ENCODE measurements at places on chromosomes 1 and 21.
A peak's percentile ranks its signal among the peaks of the same experiment; 100 is the strongest.

DNA sequence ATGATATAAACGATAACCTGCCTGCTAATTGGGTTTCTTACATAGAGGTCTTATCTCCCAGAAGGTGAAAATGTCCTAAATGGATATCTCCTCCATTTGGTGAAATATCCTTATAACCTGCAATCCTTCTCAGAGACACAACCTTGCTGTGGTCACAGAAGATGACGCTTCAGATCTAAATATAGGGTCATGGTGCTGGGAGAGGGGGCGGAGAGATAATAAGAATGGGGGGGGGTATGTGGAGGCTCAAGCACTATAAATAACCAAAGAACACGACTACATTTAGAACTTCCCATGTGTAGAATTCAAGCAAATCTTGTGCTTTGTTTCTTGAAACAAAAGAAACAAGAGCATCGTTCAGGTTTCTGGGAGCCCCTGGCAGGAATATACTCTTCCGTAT is 260.6 kb upstream of the ESRRG start:
- no peak for DNase-seq

DNA sequence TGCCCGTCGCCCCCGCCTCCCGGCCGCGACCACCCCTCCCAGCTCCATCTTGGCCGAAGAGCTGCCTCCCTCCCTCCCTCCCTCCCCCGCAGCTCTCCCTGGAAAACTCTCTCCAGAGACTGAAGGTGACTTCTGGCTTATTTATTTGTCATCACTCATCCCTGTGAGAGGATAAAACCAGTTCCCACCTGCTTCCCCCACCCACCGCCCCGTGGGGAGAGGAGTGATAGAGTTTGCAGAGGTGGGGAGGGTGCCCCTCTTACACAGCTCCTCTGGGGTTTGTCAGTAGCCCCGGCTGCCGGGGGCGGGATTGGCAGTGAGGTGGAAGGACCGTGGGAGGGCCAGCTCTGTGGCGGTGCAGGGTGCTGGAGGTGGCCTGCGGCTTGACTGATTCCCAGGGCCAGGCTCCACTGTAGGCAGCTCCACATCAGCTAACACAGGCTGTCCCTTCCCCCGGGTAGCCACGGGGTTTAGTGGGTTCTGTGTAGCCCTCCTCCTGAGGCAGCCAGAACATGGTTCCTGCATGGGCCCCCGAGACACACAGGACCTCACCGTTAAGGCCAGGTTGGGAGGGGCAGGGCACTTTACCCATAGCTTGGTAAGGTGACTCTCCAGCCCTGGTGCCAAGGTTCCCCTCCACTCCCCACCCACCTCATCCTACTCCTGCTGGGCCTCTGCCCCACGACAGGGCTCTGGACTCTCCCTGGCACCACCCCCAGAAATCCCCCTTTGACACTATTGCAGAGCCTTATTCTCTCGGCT is 62.2 kb downstream of the ELK4 start:
- no peak for DNase-seq

GRCh38 chr1:41390166-41390565 is 28.9 kb downstream of the FOXO6 start:
- no peak for DNase-seq

- peak; percentile 61 for DNase-seq
Measured at GRCh38 chr1:193183019-193183627, 3.3 kb downstream of the B3GALT2 start.

DNA sequence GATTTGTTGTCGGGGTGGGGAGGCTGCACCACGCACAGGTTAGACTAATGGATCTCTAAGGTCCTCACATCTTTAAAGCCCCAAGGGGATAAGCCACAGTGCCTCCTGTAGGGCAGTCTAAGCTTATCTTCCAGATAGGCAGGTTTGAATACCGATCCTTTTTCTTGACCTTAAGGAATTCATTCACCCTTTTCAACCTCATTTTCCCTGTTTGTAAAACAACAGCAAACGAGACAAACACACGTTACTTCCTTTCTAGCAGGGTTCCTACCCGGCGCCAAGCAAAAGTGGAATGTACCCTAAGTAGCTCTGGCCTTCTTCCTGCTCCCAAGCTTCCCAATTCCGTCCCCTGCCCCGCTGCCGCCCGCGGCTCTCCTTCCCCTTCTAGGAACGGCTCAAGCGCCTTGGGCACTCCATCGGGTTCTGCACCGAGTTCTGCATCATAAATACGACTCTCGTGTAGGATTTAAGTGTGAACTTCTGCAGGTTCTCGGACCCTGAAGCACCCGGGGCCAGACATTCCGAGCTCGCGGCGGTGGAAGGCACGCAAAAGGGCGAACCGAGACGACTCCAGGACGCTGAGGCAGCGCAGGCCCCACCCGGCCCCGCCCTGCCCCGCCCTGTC is 548 bp upstream of the CDC20 start:
- peak; percentile 32 for DNase-seq

- no peak for DNase-seq
Measured at GRCh38 chr21:19433623-19434022, 1030.0 kb upstream of the TMPRSS15 start.
